ENCODE measurements at places on chromosomes 3 and 15.

GRCh38 chr3:159128628-159129027 lies 326.8 kb downstream of the MFSD1 start:
- peak; percentile 74 for DNase-seq

DNA sequence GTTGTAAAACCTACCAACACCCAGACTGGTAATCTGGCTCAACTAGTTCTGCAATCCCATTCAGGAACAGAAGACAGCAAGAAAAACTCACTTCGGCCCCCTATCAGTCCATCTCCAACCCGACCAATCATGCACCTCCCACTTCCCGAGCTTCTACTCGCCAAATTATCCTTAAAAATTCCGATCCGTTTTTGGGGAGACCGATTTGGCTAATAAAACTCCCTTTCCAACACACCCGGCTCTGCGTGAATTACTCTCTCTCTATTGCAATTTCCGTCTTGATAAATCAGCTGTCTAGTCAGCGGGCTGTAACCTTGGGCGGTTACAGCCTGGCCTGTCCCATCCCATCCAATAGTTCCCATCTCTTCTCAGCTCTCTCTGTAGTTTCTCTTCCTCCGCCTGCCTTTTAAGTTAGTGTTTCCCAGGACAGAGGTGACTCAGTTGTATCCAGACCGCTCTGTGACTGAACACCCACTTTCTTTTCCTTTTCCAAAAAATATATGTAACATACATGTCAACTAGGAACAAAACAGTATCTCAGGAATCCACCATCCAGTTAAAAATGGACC lies 780 bp upstream of the ACAD9 start:
- DNase-seq = peak; percentile 72

DNA sequence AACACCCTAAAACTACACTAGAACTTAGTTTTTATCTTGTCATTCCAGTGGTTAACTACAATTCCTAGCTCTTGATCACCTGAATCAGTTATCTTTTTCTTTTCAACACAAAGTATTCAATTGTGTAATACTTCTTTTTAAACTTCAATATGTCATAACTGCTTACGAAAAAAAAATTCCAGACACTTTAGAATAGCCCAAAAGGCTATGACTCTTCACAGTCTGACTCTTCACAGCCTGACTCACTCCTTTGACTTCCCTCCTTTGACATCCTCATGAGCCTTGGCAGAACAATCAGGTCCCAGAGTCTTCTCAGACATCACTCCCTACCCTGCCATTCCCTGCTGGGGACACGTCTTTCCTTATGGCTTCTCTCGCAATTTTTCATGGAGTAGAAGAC lies 727.1 kb downstream of the ROBO1 start:
- peak; percentile 92 for DNase-seq

DNA sequence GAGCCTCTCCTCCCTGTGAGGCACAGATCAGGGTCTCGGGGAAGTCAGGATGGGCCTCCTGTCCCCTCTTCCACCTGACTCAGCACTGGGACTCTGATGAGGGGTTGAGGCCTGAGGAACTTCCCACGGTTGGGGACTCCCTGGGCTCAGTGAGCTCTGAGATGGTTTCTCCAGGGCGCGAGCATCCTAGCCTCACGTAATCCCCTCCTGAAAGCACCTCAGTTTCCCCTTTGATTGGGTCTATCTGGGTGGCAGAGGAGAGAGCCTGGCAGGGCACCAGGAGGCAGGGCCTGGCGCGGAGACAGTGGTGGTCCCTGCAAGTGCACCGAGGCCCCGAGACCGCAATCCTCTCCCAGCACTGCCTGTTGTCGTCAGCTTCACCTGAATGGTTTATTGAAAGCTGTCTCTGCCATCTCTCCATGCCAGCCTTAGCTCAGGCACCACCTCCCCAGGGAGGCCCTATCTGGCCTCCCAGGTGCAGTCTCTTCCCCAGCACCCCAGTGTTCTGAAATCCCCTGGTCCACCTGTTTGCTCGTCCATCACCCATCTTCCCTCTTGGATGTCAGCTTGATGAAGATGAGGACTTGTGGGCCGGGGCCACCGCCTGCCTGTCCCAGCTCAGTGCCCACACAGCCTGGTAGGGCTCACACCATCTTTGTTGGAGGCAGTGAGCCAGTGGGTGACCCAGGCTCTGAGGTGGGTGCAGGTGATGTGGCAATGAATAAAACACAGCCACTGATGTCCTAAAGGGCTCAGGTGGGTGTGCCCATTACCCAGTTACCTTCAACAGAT lies 52.2 kb upstream of the PCSK6 start:
- DNase-seq = no peak

DNA sequence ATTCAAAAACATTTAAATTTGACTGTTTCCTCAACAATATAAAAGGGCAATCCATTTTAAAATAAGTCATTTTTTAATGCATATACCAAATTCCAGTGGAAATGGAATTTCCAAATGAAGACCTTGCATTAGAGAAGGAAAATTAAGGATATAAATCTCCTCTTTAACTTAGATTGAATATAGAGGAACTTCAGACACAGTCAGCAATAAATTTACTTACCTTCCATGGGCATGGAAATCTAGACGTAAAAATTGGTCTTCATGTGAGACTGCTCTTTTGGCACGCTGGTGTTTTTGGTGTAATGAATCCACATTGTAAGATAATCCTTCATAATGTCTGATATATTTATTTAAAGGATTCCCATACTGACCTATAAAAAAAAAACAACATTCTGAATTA lies 32.1 kb downstream of the ADAM10 start:
- DNase-seq = no peak

- peak; percentile 63 for DNase-seq
Measured at GRCh38 chr3:187629711-187630110, 40.5 kb downstream of the SST start.

GRCh38 chr3:195140816-195141793 lies 129.9 kb downstream of the XXYLT1 start:
- DNase-seq = no peak

GRCh38 chr3:189820365-189820720 lies 189.2 kb downstream of the TP63 start:
- no peak for DNase-seq

GRCh38 chr3:101829874-101830273 lies 19.4 kb upstream of the NFKBIZ start:
- no peak for DNase-seq

- DNase-seq = no peak
Measured at GRCh38 chr15:68554721-68555678, 23.8 kb upstream of the CORO2B start.

- peak; percentile 24 for DNase-seq
Measured at GRCh38 chr15:91380114-91380513, 280.1 kb downstream of the SV2B start.

DNA sequence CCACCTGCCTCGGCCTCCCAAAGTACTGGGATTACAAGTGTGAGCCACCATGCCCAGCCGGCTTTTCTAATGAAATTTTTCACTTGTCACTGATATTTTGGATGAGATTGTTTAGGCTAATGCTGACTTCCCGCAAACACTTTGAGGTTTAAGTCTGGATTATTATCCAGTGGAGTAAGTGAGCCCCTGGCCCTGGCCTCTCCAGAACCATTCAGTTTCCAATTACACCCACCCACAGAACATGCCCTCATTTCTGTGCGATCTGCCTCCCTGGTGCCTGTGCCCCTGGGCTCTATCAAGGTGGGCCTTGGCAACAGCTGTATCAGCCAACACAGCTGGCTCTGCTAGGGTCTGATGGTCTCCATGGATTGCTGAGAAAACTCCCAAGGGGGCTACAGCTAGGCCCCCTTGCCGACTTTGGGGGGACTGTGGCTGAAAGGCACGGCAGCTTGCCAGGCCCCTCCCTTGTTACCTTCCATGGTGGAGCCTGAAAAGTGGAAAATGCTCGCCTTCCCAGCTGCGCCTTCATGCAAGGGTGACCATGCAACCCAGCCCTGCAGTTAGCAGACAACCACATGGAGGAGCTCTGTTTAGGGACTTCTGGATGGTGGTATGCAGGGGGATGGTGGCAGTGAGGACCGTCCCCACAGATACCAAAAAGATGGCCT lies 288.9 kb downstream of the FAM43A start:
- no peak for DNase-seq

DNA sequence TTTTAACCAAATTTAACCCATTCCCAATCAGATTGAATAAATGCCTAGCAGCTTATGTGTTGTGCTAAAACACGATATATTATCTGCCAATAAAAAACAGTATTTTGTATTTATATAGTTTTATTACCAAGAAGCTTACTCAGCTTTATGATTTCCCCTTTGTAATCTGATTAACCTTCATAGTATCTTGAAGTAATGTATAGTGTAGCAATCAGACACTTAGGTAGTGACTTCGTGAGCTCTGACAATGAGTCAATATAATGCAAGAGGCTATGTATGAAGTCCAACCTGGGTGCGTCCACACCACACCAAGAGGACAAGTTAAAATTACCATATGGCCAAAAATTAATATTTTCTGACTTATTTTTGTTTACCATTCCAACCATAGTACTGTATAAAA lies 2.1 kb upstream of the CNBP start:
- peak; percentile 54 for DNase-seq

GRCh38 chr3:14460342-14461005 lies 58.1 kb downstream of the SLC6A6 start:
- DNase-seq = no peak

- no peak for DNase-seq
Measured at GRCh38 chr3:69720824-69721223, 18.4 kb upstream of the MITF start.

DNA sequence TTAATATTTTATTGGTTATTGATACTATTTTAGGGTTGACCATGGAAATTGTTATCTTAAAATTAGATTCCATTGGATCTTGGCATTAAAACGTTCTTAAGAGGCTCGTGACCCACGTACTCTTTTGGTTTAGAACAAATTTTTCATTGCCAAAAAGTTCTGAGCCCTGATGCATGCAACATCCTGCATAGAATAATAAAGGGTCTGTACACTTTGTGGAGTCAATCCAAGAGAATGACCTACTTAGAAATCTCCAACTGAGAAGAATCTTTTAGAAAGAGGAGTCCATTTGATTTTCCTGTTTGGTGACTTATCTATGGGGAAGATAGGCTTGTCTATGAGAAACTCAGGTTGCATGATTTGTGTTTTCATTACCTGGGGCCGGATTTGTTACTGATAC lies 404.2 kb upstream of the RGMA start:
- DNase-seq = peak; percentile 36

- no peak for DNase-seq
Measured at GRCh38 chr3:55858727-55859126, 371.6 kb upstream of the WNT5A start.

DNA sequence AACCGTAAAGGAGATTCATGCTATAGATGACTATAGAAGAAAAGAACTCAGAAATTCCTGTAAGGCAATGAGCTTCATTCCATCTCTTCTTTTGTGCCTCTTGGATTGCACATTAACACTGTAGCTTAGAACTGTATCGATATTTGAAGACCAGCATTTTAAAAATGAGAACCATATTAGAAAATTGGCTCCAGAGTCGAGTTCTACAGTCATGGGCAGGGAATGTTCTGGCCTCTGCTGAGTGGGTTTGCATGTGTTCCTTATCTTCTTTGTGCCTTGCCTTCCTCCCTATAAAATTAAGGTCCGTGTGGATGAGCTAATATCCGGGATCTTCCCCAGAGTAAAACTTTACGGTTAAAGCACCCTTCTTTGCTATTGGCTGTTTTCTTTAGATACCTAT lies 77.4 kb upstream of the PLCL2 start:
- DNase-seq = no peak

DNA sequence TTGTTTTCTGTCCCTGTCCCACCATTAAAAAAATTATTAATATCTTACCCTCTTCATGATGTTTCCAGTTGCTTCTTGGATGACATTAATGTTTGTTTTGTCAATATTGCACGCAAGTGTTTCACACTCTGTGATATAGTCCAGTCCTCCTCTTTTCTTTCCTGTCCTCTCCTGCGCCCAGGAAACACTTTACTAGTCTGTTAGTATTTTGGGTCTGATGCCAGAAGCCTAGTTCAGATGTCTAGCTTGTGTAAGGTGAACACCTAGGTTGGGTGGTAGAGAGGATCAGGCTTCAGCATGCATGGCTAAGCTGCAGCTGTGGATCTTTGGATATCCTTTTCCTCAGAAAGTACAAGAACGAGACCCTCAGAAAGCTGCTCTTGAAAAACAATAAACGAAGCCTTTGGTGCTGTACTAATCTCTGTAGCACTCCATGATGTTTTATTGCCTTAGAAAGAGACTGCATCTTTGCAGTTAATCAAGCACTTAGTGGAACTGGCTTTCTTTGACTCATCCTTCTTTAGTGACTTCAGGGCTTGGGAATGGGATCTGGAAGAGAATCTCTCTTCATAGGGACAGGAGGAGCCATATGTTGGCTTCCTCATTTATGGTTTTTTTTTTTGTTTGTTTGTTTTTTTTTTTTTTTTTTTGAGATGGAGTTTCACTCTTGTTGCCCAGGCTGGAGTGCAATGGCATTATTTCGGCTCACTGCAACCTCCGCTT lies 253.4 kb downstream of the LPP start:
- DNase-seq = no peak

GRCh38 chr3:64059484-64060175 lies 36.3 kb upstream of the PSMD6 start:
- DNase-seq = no peak

DNA sequence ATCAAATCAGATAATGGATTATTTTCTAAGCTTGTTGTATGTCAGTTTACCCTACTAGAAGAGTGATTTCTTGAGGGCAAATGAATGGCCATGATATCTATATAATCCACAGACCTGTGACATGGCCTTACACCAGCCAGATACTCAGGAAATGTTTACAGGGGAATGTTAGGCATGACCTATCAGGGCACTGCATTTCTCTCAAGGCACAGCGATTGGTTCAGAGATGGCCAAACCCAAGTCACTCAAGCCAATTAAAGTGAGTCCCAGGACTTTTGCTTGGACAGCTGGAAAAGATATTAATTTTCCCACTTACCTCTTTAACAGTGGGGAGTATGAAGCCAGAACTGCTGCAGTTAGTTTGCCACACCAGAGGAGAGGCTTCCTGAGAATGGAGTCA lies 28.7 kb upstream of the GATA2 start:
- no peak for DNase-seq

GRCh38 chr15:58852347-58852746 lies 81.1 kb downstream of the SLTM start:
- DNase-seq = no peak

- peak; percentile 36 for DNase-seq
Measured at GRCh38 chr3:177598097-177598833, 401.0 kb upstream of the TBL1XR1 start.

DNA sequence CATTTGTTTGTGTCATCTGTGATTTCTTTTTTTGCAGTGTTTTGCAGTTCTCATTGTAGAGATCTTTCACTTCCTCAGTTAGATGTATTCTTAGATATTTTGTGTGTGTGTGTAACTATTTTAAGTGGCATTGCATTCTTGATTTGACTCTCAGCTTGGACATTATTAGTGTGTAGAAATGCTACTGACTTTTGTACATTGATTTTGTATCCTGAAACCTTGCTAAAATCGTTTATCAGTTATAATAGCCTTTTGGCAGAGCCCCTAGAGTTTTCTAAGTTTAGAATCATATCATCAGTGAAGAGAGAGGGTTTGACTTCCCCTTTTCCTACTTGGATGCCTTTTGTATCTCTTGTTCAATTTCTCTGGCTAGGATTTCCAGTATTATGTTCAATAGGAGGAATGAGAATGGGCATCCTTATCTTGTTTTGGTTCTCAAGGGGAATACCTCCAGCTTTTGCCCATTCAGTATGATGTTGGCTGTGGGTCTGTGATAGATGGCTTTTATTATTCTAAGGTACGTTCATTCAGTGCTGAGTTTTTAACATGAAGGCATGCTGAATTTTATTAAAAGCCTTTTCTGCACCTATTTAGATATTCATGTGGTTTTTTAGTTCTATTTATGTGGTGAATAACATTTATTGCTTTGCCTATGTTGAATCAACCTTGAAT lies 211.7 kb downstream of the MBNL1 start:
- no peak for DNase-seq

- DNase-seq = peak; percentile 8
Measured at GRCh38 chr3:94360987-94361386, 298.1 kb downstream of the NSUN3 start.

- DNase-seq = no peak
Measured at GRCh38 chr3:5191555-5192304, 4.2 kb downstream of the EDEM1 start.

All from epithelial cell of esophagus (primary cell).